ENCODE measurements at places on chromosomes 13 and 19. TPM values are rescaled to one million over a fixed set of nuclear protein-coding genes. Genes with fewer than 3 reads are reported as not detected.

Gene TMEM221
- polyA plus RNA-seq = not detected

Gene ZNF792
- polyA plus RNA-seq = 3.7 TPM

Gene SIGLEC12
- polyA plus RNA-seq = not detected

Gene PTGER1
- polyA plus RNA-seq = not detected

Gene ZNF546
- 8.0 TPM for polyA plus RNA-seq

Gene ZNF844
- 11.1 TPM for polyA plus RNA-seq

Gene TSSK6
- polyA plus RNA-seq = 5.3 TPM

Gene SYNE4
- polyA plus RNA-seq = 0.19 TPM

Gene HNRNPL
- polyA plus RNA-seq = 315 TPM

Gene MAG
- not detected for polyA plus RNA-seq

Gene LHFPL6
- polyA plus RNA-seq = 36.3 TPM

Gene ZNF208
- not detected for polyA plus RNA-seq

Gene INSL3
- not detected for polyA plus RNA-seq

Gene DCLK1
- 118 TPM for polyA plus RNA-seq

Gene TMPRSS9
- not detected for polyA plus RNA-seq

Gene ACER1
- polyA plus RNA-seq = 0.62 TPM

Gene POLR1G
- polyA plus RNA-seq = 2.4 TPM

Gene CERS1
- polyA plus RNA-seq = 21.7 TPM

Measured in neural cell (in vitro differentiated cells).